ENCODE measurements at places on chromosomes 5 and 9.
A peak's percentile ranks its signal among the peaks of the same experiment; 100 is the strongest.

GRCh38 chr5:6766604-6767093 lies 53.4 kb downstream of the TENT4A start:
- DNase-seq, result peak; percentile 32

DNA sequence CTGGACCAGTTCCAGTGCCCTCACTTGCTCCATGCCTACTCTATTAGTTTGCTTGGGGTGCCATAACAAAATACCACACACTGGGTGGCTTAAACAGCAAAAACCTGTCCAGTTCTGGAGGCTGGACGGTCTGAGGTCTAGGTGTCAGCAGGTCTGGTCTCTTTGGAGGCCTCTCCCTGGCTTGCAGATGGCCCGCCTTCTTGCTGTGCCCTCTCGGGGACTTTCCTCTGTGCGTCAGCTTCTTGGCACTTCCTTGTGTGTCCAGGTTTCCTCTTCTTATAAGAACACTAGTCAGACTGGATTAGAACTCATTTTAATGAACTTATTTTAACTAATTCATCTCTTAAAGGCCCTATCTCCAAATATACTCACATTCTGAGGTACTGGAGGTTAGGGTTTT lies 97.2 kb downstream of the CARTPT start:
- DNase-seq, result no peak

DNA sequence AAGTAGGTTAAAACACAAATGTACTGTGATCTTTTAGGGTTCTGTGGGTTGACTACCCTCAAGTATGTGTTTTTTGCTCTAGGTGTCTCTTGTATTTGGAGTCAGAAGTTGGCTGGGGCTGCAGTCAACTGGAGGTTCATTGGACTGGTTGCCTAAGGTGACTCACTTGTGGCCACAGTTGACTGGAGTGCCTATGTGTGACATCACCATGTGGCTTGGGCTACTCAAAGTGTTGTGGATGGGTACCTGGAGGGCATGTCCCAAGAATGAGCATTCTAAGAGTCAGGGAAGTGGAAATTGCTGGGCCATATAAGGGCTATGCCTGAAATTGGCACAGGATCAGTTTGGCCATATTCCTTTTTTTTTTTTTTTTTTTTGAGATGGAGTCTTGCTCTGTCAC lies 27.4 kb downstream of the SNX30 start:
- no peak for DNase-seq

DNA sequence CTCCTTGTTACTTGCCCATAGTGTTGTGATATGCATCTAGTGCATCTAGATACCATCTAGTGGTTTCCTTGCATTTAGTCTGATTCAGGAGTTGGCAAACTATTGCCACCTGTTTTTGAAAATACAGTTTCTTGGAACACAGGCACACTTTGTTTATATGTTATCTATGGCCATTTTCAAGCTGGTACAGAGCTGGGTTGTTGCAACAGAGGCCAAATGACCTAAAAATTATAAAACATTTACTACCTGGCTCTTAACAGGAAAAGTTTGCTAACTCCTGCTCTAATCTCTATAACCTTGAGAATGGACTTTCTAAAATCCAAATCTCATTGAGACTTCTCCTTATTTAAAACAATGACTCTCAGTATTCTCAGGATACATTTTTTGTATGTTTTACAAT lies 19.4 kb upstream of the FBXO38 start:
- DNase-seq, result no peak

DNA sequence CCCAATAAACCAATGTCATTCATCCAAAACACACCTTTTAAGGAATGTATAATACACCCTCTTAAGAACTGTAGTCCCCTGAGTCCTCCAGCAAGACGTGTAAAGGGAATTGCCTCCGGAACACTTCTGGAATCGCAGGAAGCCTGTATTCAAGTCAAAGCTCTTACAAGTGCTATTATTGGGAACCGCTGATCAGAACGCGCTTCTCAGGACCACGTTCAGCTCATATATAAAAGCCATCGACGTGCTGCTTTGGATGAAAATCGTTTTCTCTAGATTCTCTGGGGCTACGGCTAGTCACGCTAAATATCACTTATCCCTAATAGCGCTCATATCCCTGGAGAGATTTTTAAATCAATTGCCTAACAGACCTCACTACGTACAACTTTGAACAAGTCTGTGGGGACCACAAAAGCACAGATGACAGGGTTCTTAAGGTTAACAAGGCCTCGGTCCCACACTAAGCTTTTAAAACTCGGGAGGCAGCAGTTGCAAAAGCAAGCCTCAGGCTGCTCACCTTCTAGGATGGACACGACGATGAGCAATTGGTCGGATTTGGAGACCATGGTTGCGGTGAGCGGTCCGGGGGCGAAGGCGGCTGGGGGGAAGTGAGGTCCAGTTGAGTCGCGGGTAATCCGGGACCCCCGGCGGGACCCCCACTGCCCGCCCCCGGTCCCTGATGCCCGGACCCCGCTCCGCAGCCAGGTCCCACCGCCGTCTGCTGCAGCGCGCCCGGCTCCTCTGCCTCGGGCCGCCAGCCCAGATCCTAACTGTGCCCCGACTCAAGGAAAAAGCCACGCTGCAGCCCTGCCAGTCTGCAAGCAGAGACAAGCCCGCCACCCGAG lies 548 bp downstream of the CEP120 start:
- DNase-seq, result peak; percentile 30

DNA sequence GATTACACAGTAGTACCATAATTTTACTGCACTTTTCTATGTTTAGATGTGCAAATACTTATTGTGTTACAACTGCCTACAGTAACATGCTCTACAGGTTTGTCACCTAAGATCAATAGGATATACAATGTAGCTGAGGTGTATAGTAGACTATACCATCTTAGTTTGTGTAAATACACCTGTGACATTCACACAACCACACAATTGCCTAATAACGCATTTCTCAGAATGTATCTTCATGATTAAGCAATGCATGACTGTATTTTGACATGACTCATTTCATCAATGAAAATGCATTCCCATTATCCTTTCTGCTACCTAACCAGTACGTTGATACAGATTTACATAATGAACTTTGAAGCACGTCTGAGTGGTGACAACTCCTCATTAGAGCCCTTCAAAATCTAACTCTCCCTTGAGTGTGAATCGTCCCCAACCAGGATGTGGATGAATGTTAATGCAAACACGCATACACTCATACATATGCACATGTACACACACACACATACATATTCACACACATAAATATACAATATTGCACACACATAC lies 28.4 kb downstream of the GZMK start:
- no peak for DNase-seq

GRCh38 chr5:34057569-34057968 lies 14.6 kb upstream of the C1QTNF3 start:
- no peak for DNase-seq

DNA sequence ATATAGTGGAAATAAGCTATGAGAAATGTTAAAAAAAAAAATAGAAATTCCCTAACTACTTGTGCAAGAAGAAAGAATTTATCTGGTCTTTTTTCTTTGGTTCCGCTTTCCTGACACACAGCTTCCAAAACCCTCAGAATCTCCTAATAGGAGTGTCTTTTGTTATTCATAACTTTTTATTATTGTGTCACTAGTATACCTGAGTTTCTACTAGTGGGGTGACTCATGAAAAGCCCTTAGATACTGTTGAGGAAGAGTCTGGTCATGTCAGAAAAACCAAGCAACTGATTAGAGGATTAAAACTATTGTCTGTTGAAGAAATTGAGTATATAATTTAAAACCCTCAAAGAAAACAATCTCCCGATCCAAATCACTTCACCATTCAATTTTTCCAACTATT lies 152.8 kb upstream of the IFNE start:
- DNase-seq, result no peak

DNA sequence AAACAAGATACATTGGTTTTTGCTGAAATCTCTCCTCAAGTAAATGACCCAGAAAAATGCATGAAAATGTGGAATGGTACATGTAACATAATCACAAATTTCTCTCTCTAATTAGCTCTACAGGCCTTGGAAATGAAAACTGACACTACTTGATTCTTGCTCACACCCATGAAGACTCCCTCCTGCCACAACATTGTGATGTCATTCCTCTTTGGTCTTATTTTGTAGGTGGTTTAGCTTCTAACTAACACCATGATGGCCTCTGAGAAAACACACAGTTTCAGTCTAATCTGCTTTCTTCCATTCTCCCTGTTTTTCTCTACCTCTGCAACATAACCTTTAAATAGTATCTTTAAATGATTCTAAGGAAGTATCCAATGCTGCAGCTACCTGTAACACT lies 78.6 kb upstream of the FAM174A start:
- no peak for DNase-seq

GRCh38 chr9:106287091-106287631 lies 575.8 kb upstream of the ZNF462 start:
- DNase-seq, result no peak

- no peak for DNase-seq
Observed at GRCh38 chr5:98909363-98909762, 19.4 kb downstream of the CHD1 start.

Measured in hematopoietic multipotent progenitor cell treated with erythropoietin and hydrocortisone succinate and interleukin-3 and kit ligand, for 17 days (in vitro differentiated cells).